Activated CD4-positive, alpha-beta T cell treated with anti-CD3 and anti-CD28 coated beads for 24 hours (primary cell): ENCODE measurements at places on chromosomes 7 and 10.

DNA sequence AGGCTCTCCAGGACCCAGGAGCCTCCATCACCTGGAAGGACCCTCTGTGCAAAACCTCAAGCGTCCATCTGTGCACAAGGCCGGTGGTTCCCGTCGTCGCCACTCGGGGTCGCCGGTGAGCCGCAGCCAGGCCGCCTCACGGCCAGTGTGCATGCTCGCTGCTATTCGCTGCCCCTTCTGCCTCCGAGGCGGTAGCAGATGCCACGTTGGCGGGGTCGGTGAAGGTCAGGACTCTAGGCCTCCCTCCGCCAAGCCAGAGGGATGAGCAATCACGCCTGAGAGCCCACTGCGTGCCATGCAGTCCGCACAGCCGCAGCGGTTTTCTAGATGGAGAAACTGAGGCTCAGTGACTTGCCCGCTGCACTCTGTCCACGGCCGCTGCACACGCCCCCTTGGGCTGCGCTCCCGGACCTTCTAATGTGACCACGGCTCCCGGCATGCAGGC, 5.7 kb downstream of the UPK3B start:
- no peak for DNase-seq

GRCh38 chr10:50516171-50516570, 107.6 kb downstream of the SGMS1 start:
- DNase-seq, result no peak

DNA sequence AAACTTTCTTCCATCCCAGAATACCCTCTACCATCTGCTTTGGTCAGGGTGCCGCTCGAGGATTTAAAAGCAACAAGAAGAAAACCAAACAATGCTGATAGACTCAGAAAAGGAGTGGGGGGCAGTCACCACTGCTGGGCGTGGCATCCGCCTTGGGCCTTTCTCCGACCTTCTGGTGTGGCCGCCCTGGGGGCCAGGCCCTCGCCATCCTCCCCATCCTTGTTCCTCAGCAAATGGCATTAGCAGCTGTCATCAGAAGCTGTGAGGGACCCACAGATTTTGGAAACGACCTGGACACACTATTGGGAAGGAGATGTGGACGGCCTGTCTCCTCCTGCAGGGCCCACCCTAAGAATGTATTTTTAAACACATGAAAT, 4.0 kb downstream of the ZNF511 start:
- no peak for DNase-seq

DNA sequence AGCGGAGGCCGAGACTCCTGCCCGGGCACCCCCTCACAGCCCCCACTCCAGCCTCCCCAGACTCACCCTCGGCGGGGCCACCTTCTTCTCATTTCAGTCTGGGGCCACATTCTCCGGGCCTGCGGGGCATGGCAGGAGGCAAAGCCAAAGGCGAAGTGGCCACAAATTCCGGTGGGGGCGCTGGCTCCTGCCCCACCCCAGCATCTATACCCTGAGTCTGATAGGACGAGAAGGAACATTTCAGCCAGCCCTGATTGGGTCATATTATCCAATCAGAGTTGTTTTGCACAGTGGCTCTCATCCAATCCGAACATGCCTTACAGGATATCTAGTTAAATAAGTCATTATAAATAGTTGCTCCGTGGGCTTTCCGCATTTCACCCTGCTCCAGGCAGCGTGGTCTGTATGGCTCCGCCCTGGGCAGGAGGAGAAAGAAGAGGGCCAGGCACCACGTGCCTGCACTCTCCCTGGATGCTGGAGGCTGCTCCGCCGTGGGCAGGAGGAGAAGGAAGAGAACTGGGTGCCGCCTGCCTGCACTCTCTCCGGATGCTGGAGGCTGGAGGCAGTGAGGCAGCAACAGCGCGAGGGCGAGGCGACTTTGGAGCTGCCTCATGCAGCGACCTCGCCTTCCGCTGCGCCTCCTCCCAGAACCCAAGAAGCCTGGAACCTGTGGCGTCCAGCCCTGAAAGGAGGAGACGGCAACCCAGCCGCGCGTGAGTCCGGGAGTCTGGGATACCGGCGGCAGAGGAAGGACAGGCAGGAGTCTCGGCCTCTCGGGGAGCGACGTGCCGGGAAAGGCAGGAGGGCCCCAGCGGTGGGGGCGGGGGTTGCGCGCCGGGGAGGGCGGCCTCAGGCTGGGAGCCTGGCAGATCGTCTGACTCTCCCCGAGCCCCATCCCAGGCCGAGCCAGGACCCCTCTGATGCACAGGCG, 162.9 kb downstream of the ZNF33B start:
- DNase-seq, result no peak

DNA sequence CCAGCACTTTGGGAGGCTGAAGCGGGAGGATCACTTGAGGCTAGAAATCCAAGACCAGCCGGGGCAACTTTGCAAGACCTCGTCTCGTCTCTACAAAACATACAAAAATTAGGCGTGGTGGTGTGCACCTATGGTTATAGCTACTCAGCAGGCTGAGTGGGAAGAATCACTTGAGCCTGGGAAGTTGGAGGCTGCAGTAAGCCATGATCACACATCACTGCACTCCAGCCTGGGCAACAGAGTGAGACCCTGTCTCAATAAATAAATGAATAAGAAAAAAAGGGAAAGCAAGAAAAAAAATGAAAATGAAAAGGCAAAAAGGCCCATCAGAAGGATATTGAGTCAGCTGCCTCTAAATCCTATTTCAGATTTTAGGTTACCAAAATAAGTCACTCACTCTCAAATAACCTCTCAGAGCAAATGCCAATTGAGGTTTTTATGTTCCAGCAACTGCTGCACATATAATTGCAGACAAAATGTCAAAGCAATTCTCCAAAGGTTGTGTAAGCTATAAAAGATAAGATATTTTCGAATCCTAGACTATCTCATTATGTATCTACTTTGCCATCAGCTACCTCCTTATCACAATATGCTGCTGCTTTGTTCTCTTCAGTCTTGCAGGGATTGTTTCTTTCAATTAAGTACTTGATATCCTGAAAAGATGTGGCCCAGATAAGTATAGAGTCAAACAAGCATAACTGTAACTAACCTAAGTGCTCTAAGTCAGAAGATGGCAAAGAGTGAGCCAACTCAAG, 4.7 kb downstream of the BAZ1B start:
- no peak for DNase-seq
